Stimulated activated CD8-positive, alpha-beta memory T cell treated with anti-CD3 and anti-CD28 coated beads, Interleukin-2, amount 100 ng/mL, for 1 hour (primary cell): ENCODE measurements at places on chromosomes 7 and 10.

GRCh38 chr7:123802249-123802648 lies 42.7 kb upstream of the HYAL4 start:
- no peak for DNase-seq

DNA sequence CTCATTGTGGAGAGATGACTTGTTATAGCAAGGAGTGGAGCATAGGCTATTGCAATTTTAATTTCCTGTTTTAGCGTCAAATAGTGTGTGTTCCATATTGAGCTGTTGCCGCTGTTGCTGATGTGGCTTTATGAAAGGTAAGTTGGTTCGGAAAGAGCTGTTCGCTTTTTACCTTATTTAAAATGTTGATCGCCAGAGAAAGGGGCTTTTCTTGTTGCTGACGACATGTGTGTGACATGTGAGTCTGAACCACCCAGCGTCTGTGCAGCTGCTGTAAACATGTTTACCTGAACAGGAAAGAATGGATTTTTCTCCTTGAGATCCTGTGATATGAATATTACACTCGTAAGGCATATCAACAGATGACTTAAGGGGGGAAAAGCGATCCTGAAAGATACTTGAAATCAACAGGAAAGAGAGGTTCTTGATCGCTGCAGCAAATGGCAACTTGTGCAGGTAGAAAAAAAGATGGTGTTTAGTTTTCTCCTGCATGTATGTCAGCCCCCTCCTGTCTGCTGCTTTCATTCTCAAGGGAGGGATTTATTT lies 2.5 kb downstream of the ZEB1 start:
- DNase-seq: no peak

- no peak for DNase-seq
These were observed 202.3 kb downstream of the AHR start for GRCh38 chr7:17500736-17501135.

GRCh38 chr10:58662314-58662713 lies 149.6 kb downstream of the BICC1 start:
- DNase-seq: no peak

DNA sequence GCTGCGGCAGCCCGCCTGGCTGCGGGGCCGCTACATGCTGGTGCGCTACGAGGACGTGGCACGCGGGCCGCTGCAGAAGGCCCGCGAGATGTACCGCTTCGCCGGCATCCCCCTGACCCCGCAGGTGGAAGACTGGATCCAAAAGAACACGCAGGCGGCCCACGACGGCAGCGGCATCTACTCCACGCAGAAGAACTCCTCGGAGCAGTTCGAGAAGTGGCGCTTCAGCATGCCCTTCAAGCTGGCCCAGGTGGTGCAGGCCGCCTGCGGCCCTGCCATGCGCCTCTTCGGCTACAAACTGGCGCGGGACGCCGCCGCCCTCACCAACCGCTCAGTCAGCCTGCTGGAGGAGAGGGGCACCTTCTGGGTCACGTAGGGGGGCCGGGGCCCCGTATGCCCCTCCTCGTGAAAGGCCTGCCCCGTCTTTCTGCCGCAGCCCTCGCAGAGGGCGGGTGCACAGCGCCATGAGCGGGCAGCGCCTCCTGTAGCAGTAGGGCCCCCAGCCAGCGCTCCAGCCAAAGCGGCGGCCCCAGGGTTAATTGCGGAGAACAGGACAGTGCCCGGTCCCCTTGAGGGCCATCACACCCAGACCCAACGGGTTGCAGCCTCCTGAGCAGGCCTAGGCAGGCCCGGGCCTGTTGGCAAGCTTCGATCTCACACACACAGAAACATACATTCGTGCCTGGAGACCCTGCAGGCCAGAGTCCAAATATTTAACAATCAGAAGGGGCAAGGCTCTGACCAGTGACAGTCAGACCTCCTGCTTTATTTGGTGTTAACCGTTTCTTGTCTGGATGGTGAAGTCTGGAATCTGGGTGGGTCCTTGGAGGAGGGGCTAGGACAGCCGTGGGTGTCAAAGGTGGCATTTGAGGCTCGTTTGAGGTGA lies 44.1 kb downstream of the CHST3 start:
- DNase-seq: no peak

DNA sequence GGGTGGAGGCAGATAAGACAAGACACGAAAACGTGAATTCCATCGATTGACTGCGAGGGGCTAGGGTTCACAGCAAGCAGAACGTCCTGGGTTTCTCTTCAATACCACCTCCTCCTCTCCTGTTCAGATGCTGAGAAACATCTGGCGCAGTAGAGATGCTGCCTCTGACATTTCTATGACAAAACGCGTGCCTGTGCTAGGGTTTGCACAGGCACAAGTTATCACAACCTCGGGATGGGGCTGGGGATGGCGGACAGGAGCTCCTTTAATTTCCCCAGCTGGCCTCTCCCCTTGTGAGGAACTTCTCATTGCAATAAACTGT lies 99.8 kb upstream of the SVIL start:
- DNase-seq: no peak
